ENCODE measurements at places on chromosomes 3 and 15. TPM values are rescaled to one million over a fixed set of nuclear protein-coding genes. Genes with fewer than 3 reads are reported as not detected.

The GMPS gene
- 46.4 TPM for total RNA-seq

The PCOLCE2 gene
- total RNA-seq = 0.39 TPM

The OXNAD1 gene
- total RNA-seq = 8.9 TPM

The MITF gene
- 0.39 TPM for total RNA-seq

The ITGA11 gene
- total RNA-seq = 0.79 TPM

The CPA3 gene
- total RNA-seq = not detected

The CFAP20DC gene
- 2.0 TPM for total RNA-seq

The WNT5A gene
- 2,720 TPM for total RNA-seq

The SLC38A3 gene
- not detected for total RNA-seq

The GABRB3 gene
- total RNA-seq = 3.5 TPM

The ANKUB1 gene
- total RNA-seq = not detected

The EAF2 gene
- 3.7 TPM for total RNA-seq

The KCNH8 gene
- total RNA-seq = not detected

The CIB2 gene
- total RNA-seq = 23.6 TPM

The ATP8B4 gene
- total RNA-seq = not detected

The DUOXA2 gene
- not detected for total RNA-seq

The C3orf85 gene
- not detected for total RNA-seq

The CAMKV gene
- total RNA-seq = not detected

The RETNLB gene
- not detected for total RNA-seq

The PARP15 gene
- total RNA-seq = not detected

The ALS2CL gene
- 37.2 TPM for total RNA-seq

The LOXL1 gene
- total RNA-seq = 11.4 TPM

The ERICH6 gene
- total RNA-seq = 0.39 TPM

The BRK1 gene
- 106 TPM for total RNA-seq

The GTF2E1 gene
- total RNA-seq = 8.2 TPM

The LRRC31 gene
- total RNA-seq = not detected

The BNC1 gene
- total RNA-seq = not detected

The BTLA gene
- not detected for total RNA-seq

The CCR8 gene
- total RNA-seq = not detected

The VIPR1 gene
- total RNA-seq = 0.33 TPM

The ANKRD63 gene
- total RNA-seq = not detected

The DNAH12 gene
- 0.11 TPM for total RNA-seq

The ADGRG7 gene
- 0.39 TPM for total RNA-seq

The CPNE9 gene
- not detected for total RNA-seq

The EPHA6 gene
- not detected for total RNA-seq

The SCN5A gene
- total RNA-seq = 2.0 TPM

The HGD gene
- total RNA-seq = 0.65 TPM

The ESYT3 gene
- total RNA-seq = 8.5 TPM

The NR1I2 gene
- not detected for total RNA-seq

The SNX4 gene
- total RNA-seq = 32.3 TPM

The STARD5 gene
- total RNA-seq = 5.7 TPM

The CAPN3 gene
- total RNA-seq = 5.1 TPM

The MB21D2 gene
- total RNA-seq = 28.7 TPM

The LRRK1 gene
- total RNA-seq = 11.8 TPM

The PYGO1 gene
- total RNA-seq = 15.4 TPM

The TF gene
- total RNA-seq = not detected

The GORASP1 gene
- total RNA-seq = 69.5 TPM

The SLC51B gene
- not detected for total RNA-seq

The GOLGA6A gene
- total RNA-seq = 0.54 TPM

The FSTL1 gene
- total RNA-seq = 985 TPM

The CA12 gene
- total RNA-seq = 0.39 TPM

The DZIP1L gene
- 38.9 TPM for total RNA-seq
